NCI-H2227 treated with DMSO at 0.1 percent for 48 hours (cell line): ENCODE measurements at places on chromosomes 11 and 22.

DNA sequence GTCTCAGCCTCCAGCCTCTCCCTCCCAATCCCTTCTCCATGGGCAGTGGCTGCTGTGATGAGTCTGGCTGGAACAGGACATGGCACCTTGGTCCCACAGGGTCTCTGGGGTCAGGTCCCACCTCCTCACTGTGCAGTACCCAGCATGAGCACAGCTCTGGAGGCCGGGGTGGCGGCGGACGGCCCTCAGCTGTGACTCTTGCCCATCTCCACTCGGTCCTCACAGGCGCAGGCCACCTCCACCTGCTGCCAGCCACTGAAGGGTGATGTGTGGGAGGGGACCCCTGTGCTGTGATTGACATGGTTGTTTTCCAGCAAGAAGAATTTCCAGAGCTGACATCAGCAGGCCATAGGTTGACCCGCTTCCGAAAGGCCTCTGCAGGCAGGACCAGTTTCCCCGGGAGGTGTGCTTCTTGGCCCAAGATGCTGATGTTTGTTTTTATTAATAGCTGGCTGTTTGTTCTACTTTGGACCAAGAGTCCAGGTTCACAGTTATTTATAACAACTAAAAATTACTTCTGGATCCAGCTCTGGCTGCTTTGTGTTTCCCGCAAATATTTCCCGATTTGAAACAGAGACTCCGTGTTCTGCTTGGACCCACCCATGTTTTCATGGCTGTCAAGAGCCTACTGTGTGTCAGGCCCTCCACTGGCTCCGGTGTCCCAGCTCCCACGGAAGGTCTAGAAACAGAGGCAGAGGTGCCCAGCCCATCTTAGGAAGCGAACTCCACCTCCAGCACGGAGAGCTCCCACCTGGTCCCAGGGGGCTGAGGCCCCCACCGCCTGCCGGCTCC is 45.7 kb downstream of the SCUBE1 start:
- DNase-seq, result no peak

DNA sequence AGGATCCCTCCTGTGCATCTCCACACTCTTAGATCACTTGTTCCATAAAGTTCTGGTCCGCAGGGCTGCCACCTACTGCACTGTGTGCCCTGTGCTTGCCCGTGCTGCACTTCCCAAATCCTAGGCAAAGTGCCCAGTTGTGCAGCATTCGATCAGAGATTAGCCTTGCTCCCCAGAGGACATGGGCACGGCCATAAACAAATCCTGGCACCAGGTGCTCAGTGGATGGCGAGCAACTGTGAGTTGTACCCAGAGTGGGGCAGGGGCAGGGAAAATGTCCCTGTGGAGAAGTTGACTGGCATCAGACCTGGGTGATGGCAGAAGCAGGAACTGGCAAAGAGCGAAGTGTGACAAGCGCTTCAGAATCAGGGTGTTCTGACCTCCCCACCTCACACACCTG is 4.7 kb downstream of the FADS2 start:
- no peak for DNase-seq

- DNase-seq, result no peak
Measured at GRCh38 chr11:126332221-126332711, 23.2 kb upstream of the ST3GAL4 start.

GRCh38 chr11:79419120-79419519 is 21.7 kb downstream of the TENM4 start:
- DNase-seq, result no peak

DNA sequence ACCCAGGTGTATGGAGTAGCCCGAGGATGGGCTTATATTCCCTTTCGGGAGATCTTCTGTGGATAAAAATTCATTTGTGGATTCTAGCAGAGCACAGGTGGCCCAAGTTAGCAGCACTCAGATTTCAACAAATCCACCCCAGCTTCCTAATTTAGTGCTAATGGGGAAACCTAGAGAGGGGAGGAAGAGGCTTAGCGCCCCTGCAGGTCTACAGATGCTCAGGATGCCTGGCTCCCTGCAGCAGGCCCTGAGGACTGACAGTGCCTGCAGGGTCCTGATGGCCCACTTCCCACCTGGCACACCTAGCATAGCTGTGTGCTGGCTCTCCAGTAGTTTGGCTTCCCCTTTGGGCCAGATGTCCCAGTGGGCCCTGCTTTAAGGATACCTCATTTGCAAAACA is 6.5 kb downstream of the DGAT2 start:
- DNase-seq, result no peak

DNA sequence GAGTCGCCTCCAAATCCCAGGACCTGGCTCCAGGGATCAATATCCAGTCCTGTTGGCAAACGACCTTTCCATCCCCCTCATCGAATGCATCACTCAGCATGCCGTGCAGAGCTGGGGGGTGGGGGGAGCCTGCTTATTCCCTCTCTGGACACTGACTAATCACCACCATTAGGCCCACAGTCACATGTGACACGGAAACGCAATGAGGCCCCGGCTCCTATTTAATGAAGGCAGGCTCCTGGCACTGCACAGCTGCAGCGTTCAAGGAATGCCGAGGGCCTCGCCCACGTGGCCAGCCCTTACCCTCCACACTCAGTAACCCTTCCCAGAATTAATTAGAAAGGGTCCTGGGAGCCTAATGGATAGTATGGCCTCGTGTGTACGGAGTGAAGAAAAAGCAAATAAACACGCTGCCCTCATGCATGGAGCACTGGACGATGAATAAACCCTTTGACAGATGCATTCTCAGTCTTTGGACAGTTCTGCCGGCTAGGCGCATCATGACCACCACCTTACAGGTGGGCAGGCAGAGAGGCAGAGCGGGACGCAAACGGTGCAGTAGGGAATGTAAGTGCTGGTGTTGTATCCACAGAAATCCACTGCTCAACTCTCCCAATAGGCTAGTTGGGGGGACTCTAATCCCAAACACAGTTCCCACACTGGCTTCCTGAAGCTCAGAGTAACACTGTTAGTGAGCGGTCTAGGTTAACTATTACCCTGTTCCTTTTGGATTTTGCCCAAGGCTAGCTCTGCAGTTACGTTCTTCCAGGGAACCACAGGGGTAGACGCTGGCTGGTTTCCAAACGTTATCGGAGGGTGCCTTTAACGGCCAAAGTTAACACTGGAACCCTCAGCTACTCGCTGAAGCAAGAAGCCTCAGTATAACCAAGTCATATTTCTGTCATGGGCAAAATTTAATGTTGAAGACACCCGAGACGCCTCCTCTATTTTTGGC is 490.1 kb downstream of the OPCML start:
- DNase-seq, result no peak

DNA sequence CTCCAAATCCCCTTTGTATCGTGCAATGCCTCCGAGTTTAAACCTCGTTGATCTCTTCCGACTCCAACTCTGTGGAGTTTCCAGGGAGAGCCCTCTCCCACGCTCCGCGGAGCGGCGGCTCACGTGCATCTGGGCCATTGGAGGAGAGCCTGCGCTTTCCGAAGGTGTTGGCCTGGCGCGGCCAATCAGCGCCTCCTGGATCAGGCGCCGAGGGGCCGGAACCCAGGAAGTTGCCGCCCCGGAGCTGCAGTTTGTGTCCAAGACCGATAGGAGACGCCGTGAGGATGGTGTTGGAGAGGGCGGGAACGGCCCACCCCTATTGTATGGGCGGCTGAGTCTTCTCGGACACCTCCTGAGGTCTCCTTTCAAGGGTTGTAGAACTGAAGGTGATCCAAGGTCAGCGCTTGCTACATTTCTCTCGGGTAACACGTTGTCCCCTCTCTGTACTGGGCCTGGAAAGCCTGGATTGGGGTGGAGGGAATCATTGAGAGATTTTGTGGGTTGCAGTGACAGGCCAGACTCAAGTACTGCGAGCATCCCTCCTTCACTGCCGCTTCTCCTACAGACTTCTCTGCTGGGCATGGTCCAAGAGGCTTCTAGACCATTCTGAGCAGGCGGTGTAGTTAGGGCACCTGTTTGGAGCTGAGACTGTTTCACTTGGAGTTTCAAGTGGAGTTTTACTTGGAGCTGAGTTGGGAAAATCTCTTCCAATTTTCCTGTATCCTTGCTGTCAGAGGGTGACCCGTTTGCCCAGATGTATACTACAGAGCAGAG is 1.7 kb downstream of the ADAMTS15 start:
- DNase-seq, result peak; percentile 29

DNA sequence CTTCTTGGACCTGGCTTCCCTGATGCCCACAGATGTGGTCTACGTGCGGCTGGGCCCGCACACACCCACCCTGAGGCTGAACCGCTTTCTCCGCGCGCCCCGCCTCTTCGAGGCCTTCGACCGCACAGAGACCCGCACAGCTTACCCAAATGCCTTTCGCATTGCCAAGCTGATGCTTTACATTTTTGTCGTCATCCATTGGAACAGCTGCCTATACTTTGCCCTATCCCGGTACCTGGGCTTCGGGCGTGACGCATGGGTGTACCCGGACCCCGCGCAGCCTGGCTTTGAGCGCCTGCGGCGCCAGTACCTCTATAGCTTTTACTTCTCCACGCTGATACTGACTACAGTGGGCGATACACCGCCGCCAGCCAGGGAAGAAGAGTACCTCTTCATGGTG is 1.2 kb downstream of the CNGA4 start:
- DNase-seq, result no peak

- DNase-seq, result no peak
Measured at GRCh38 chr11:74638869-74639268, 46.5 kb downstream of the POLD3 start.

DNA sequence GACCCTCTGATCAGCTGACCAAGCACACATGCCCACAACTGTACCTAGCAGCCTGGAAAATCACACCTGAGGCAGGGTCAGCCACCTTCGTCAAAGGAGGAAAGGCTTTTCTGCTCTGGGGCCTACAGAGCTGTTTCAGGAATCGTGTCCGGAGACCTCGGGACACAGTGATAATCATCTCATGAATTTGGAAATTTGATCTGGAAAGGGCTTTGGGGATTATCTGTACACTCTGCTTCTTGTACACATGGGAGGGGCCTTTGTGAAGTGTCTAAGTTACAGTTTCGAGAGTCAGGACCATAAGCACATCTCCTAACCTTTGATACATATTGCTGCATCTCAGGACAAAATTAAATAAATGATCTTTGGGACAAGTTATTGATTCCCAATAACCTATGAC is 1421.2 kb upstream of the TENM4 start:
- no peak for DNase-seq

- DNase-seq, result no peak
Measured at GRCh38 chr11:30429550-30429949, 106.6 kb downstream of the ARL14EP start.

DNA sequence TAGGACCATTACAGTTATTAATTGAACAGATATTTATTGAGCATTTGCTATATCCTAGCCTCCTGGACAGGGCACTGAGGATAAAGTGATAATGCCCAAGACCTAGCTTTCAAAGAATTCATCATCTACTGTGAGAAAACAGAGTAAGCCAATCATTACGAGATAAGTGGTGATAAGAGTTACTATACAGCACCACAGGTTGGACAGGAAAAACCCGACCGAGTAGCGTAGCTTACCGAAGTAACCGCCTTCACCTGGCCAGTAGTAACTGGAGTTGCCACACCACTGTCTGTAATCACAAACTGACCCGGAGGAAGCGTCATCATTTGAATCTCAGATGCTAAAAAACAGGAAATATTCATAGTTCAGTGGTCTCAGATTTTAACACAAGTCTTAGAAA is 10.0 kb upstream of the NFRKB start:
- no peak for DNase-seq

DNA sequence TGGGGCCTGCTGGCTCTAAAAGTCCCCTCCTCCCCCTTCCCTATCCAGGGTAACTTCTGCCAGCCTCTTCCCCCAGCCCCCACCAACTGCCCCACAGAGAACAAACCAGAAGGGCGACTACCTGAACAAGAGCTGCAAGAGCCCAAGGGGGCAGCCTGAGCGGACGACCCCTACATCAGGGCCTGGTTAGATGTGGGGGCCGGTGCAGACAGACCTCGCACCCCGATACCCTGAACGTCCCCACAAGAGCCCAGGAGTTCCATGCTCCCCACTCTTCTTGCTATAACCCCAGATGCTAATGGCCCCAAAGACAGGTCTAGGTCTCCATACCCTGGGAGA is 20.7 kb downstream of the SUN2 start:
- no peak for DNase-seq

DNA sequence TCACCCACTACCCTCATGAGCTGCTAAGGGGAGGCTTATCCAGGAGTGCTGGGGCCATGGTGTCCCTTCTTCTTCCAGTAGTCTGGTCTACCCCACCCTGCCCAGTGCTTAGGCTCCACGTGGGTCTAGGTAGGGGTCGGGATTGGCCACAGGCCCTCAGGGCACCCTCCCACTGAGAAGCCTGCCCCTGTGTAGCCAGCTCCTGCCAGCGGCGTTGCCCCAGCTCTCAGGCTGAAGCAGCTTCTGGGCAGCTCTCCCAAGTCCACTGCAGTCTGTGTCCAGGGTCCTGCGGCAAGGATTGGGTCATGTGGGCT is 24.0 kb upstream of the RIC3 start:
- no peak for DNase-seq

DNA sequence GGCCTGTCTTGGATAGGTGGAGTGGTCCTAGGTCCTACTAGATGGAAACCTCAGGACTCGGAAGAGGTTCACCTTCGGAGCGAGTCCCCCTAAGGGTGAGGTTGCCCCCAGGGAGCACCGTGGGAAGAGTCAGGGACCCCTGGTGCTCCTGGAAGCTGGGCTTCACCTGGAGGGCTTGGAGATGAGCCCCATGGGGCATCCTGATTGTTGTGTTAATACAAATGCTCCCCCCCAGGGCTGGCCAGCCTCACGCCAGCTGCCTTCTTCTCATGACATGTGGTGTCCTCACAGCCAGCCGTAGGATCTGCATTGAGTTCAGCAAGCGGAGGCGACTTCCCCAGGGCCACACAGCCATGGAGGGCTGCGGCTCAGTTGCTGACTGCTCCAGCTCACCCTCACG is 1487.5 kb downstream of the BRD1 start:
- no peak for DNase-seq

GRCh38 chr22:32849501-32849900 is 48.0 kb downstream of the TIMP3 start:
- DNase-seq, result no peak

DNA sequence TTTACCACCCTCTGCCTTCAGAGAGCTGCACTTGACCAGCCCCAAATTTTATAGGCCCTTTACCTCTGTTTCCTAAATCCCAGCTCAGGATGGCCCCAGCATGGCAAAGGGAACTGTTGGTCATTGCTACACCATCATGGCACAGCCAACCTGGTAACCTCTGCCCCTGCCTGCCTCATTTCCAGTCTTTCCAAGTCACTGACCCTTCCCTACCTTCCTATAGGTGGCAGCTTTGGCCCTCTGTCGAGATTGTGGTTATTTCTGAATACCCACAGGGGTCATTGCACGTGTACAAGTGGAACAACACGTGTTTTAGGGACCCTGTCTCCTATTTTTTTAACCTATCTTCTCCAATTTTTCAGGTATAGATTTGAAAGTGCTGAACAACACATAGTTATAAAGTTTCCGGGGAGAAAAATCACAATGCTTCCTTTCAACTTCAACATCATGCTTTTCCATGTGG is 2.8 kb downstream of the GALNT18 start:
- DNase-seq, result no peak
